ENCODE measurements at places on chromosomes 1 and 21.

GRCh38 chr1:85326851-85327250 lies 50.4 kb upstream of the BCL10 start:
- no peak for DNase-seq

DNA sequence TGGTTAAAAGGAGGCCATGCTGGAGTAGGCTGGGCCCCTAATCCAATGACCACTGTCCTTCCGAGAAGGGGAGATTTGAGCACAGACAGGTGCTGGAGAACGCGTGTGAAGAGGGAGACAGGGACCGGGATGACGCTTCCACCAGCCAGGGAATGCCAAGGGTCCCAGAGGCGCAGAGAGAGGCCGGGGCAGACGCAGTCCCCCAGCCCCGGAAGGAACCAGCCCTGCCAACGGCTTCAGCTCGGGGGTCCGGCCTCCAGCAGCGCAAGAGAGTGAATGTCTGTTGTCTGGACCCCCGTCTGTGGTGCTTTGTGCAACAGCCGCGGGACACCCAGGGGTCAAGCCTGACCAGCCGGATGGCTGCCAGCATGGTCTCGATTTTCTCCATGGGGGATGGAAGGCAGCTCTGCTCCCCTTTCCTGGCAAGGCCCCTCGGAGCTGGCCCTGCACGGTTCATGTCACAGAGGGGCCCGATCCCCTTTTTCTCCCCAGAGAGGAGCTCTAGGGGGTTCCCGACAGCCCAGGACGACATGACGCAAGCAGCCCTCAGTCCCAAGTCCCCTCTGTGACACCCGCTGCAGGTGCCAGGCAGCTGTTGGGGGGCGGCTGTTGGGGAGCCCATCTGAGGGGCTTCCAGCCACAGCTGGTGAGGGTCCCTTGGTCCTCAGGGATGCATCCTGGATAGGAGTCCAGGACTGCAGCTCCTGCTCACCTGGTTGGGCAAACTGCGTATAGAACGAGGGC lies 73.5 kb downstream of the SIK1 start:
- no peak for DNase-seq

DNA sequence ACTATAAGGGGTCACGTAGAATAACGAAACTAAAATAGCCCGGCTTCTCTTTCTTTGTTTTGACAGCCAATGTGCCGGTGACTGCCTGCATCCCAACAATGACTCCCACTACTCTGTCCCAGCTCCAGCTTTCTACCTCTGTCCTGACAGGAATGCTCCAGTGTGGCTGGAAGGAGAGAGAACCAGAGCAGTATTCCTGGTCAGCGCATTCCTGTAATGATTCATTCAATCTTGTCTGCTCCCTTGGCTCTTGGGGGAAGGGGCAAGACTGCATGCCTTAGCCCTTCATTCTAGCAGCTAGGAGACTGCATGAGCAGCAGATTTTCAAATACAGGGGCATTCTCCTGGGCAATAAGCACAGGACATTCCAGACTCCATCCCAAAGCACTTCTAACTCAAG lies 132.1 kb upstream of the PRMT6 start:
- DNase-seq = peak; percentile 1

DNA sequence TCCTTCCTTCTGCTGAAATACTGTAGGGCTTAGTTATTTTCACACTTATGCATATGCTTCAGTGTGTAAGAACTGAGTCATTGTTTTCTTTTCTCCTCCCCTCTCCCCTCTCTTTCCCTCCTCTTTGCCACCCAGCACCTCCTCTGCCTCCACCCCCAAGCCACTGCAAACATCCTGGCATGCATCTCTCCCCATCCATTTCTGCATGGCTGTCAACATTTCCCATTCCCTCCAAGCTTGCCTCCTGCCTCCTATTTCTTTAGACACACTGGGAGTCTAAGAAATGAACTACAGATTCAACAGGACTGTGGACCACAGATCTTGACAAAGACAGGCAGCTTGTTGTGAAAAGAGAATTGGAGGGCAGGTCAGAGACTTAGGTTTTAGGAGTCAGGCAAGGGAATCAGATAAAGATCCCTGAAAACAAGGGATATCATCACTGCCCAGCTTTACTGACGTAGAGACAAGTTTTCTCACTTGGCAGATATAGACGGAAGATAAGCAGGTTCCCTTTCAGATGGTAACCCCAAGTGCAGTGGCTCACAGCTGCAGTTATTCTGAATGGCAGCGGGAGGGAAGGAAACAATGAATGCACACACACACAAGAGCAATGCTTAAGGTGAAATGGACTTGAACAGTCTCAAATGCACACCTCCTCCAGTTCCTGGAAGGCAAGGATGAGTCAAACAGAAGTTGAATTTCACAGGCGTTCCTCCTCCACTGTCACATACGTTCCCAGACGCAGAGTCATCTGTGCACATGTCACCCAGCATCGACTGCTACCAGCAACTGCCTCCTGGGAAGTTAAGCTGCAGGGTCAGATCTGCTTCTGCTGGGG lies 56.1 kb downstream of the HIVEP3 start:
- peak; percentile 83 for DNase-seq

- peak; percentile 49 for DNase-seq
Measured at GRCh38 chr1:185440877-185441276, 123.8 kb upstream of the IVNS1ABP start.

GRCh38 chr1:178935610-178936009 lies 64.7 kb upstream of the ANGPTL1 start:
- no peak for DNase-seq

DNA sequence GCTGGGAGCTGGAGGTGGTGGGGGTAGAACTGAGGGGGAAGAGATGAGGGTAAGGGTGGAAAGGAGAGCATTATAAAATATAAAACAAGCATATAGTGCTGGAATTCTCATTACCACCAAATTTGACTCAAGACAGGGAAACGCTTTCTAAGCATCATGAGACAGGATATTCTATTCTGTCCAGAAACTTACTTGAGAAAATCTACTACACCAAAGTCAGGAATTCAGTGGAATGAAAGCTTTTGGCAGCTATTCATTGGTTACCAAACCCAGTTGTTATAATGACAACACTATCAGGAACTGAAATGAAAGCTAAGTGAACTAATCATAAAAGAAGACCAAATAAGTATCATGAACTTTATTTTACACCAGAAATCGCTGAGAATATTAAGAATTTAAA lies 14.5 kb downstream of the AIDA start:
- no peak for DNase-seq

- DNase-seq = no peak
Measured at GRCh38 chr1:1616045-1616790, 918 bp downstream of the MIB2 start.

- DNase-seq = no peak
Measured at GRCh38 chr1:45033356-45033755, 21.3 kb downstream of the UROD start.
